ENCODE measurements at places on chromosomes 4 and X.

- peak; percentile 44 for DNase-seq
Measured at GRCh38 chrX:17374619-17375366, at the start of gene NHS. NHS (plus strand) TSS chrX:17375200; CDS start chrX:17375758, 558 bp downstream.

DNA sequence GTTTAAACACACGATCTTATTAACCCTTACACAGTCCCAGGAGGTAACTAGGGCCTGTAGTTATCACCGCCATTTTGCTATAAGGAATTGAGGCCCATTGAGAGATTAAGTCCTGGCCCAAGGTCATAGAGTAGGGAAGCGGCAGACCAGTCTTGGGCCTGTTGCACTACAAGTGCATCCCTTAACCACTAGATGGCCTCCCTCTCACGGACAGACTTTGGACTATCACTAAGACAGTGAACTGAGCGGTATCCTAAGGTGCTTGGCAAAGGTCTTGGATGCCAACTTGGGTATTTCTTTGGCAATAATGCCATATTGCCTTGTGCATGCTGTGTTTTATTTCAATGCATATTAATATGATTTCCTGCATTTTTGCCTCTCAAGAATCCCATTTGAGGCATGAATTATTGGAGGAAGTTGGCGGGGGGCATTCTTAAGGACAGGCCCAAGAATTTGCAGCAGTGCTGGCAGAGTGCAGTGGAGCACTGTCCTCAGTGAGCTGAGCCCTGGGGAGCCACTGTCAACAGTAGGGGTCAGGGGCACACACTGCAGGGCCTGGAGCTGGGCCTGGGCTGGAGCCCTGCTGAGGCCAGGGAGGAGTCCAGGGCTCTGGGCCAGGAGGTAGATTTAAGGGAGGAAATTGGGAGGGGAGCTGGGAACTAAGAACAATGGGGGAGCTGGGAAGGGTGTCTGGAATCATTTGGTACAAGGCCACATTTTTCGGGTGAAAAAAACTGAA is 147.4 kb downstream of the SMIM20 start:
- DNase-seq, result peak; percentile 65

- DNase-seq, result peak; percentile 67
Measured at GRCh38 chrX:20066968-20067708, 49.6 kb downstream of the MAP7D2 start.

DNA sequence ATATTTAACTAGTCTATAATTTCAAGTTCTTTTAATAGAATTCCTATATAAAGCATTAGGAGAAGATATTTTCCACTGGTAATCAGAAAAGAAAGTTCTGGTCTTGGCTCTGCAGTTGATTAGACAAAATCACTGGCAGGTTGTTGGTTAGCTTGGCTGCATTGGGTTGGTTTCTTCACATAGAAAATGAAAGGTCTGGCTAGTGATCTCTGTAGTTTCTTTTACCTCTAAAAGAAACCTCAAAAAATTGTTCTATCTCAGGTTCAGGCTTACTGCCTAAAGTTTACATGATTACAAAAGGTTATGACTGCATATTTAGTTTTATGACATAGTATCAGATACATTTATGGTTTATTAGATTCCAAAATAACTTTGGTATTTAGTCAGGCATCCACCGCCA is 95.8 kb upstream of the NAP1L5 start:
- no peak for DNase-seq

DNA sequence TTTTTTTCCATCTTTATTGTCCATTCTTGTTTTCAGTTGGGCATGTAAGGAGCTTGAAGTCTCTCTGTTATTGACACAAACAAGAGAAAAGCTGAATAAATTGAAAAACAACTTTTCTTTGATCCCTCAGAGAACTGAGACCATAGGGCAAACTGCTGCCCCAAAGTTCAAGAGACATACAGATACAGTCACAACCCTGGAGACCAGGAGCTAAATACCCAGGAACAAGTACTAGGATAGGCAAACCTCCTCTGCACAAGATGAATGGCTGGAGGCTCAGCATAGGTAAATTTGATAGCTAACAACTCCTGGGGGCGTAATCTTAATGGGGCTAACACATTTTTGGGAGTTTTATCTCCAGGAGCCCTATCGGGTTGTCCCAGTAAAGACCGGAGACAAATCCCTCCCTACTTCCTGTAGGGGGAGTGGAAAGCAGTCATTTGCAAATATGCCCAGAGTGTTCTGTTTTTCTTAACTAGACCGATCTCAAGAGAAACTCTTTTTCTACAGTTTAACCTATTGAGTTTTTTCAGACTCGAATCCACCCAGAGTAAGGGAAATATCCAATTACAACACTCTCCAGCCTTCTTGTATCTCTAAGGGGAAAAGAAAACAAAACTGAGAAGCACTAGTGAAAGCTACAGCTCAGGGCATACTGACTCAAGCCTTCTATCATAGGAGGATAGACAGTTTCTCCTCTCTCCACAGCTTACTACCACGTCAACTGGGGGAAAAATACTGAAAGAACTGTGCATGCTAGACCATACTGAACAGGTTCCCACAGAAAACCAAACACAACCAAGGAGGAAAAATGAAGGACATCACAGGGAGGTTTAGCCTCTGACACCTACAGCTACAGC is 23.1 kb downstream of the MAGEA8 start:
- peak; percentile 67 for DNase-seq

- no peak for DNase-seq
Measured at GRCh38 chr4:6541789-6542188, 33.2 kb upstream of the MAN2B2 start.

- DNase-seq, result no peak
Measured at GRCh38 chrX:29746326-29746725, 469.0 kb upstream of the MAGEB2 start.

- DNase-seq, result peak; percentile 56
Measured at GRCh38 chr4:16598597-16599206, 299.7 kb downstream of the LDB2 start.

DNA sequence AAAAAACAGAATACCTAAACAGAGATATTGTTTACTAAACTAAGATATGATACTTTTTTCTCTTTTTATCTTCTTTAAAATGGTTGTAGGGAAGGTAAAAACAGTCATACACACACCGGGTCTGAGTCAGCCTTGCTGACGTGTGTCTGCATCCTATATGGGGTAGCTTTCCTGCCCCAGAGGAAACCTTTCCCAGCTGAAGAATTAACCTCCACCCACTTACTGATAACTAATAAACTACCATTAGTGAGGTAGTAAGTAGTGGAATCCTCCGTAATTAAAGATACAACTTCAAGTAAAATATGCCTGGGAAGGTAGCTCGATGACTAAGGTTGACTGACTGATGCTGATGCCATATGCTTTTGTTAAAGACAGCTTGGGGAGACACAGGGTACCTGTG is 312.2 kb downstream of the DCTD start:
- DNase-seq, result no peak

- DNase-seq, result no peak
Measured at GRCh38 chr4:28004520-28004919, 1143.9 kb downstream of the STIM2 start.
